ENCODE measurements at places on chromosomes 2 and 18.

- DNase-seq, result no peak
Observed at GRCh38 chr2:3625186-3625585, 30.3 kb downstream of the COLEC11 start.

- peak; percentile 60 for DNase-seq
Observed at GRCh38 chr2:195319112-195319460, 337.9 kb upstream of the SLC39A10 start.

DNA sequence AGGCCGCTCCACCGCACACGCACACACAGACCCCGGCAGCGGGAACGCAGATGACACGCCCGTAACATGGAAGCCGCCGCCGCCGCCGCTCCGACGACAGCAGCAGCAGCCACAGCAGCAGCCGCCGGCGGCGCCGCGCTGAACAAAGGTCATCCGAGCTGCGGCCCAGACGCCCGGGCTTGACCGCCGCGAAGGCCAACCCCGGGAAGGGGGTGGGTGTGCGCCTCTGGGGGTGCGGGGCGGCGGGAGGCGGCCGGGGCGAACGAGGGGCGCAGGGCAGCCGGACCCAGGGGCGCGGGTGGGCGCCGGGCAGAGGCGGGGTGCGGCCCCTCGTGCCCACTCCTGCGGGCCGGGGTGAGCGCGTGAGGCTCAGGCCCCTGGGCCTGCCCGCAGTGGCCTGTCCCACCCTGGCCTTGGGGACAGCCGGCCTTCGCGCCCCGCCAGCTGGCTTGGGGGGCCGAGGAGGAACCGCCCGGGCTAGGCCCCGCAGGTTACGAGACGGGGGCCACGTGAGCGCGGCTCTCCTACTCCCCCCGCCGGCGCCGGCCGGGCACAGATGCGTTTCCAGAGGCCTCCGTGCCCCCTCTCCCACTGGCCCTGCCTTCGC, 1.0 kb upstream of the ZNF532 start:
- peak; percentile 73 for DNase-seq

DNA sequence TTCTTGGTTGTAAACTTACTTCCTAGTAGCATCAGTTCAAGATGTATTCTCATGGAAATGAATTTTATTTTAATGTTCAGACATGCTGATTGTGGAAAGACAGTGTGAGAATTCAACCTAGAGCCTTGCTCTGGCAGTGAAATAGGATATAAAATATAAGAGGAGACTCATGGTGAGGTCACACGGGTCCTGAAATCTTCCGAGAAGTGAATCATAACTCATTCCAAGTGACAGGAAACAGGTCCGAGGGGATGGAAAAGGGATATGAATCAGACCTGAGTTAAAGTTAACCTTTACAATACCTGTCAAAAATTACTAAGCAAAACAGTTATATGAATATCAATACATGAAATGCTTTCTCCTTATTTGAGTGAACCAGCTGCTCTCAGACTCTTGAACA, 185.2 kb upstream of the LRRTM1 start:
- peak; percentile 32 for DNase-seq

DNA sequence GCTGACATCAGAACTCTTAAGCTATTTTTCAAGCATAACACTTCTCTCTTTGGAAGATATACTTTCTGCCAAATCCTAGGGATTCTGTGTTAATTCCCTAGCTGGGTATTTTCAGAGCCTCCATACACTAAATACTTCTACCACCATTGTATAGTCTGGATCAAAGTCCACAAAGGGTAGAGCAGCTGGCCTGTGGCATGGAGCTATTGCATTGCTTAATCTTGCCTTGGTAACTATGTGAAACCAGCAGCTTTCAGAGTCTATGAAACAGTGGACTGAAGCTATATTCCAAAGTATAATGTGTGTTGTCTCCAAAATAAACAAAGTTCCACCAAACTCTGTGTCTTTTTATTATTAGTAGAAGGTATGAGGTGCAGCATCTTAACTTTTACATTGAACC, 296.9 kb upstream of the CDH19 start:
- DNase-seq, result no peak

GRCh38 chr2:141523199-141523598, 607.6 kb downstream of the LRP1B start:
- no peak for DNase-seq

DNA sequence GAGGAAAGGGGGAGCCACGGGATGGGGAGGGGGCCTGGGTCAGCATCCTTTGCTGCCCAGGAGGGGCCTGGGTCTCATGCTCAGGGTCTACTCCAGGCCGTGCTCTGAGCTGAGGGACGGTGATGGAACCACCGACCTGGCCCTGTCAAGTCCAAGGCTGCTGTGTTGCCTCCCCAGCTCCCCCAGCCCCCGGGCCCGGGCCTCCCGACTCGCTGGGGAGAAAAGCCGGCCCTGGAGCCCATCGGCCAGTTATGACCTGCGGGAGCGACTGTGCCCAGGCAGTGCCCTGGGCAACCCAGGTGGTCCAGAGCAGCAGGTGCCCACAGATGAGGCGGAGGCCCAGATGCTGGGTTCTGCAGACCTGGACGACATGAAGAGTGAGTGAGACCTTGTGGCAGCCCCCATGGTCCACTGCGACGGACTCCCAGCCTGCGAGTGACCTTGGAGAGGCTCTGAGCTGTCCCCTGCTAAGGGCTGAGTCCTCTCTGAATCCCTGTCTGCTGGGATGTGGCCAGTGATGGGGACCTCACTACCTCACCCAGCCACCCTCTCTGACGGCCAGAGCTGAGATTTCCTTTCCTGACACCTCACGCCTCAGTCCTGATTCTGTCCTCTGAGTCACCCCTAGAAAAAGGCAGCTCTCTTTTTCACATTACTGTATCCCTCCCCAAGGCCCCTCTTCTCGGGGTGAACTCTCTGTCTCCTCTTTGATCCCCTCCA, 2.7 kb downstream of the SLC4A3 start:
- no peak for DNase-seq

- no peak for DNase-seq
Observed at GRCh38 chr18:70808481-70809056, 519.7 kb downstream of the SOCS6 start.

DNA sequence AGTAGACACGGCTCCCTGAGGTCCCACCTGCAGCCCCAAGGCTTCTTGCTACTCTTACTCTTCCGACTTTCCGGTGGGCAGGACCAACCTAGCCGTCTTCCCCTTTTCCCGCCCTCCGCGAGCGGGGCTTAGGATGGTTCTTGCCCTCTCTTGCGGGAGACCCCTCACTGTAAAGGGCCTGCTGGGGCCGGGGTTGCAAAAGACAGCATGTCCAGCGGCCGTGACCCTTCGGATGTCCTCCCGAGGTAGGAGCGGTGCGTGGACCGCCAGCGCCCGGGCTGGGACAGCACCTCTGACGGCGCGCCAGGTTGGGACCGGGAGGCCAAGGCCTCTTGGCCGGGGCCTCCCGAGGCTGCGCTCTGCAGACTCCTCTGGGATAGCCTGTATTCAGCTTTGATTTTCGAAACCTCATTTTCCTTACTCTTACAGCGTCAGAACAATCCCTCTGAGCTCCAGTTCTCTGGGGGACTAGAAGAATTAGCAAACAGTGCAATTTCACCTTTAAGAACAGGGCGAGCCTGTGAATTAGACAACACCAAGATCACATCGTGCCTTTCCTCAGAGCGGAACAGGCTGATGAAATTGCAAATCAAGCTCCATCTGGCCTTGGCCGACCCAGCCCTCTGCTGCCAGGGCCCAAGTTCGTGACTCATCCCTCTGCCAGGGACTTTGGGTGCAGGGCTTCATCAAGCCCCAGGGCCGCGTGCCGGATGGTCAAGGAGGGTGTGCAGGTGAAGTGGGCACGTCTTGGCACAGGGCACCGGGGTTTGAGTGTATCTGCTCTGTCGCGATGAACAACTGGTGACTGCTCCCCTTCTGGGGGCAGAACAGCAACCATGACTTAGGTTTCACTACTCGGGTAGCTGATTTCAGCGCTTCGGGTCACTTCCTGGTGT, 777 bp downstream of the MOCOS start:
- DNase-seq, result peak; percentile 41

Measured in astrocyte of the hippocampus (primary cell).